ENCODE measurements at places on chromosomes 5 and 9. TPM values are rescaled to one million over a fixed set of nuclear protein-coding genes. Genes with fewer than 3 reads are reported as not detected.

Gene OBP2B
- total RNA-seq = not detected

Gene ZNF189
- 21.6 TPM for total RNA-seq

Gene PCDH12
- total RNA-seq = 6.4 TPM

Gene MORN5
- not detected for total RNA-seq
